Left lung (tissue), 14 donors: ENCODE measurements at places on chromosomes 1 and 21. TPM values are rescaled to one million over a fixed set of nuclear protein-coding genes. Genes with fewer than 3 reads are reported as not detected.

DNA sequence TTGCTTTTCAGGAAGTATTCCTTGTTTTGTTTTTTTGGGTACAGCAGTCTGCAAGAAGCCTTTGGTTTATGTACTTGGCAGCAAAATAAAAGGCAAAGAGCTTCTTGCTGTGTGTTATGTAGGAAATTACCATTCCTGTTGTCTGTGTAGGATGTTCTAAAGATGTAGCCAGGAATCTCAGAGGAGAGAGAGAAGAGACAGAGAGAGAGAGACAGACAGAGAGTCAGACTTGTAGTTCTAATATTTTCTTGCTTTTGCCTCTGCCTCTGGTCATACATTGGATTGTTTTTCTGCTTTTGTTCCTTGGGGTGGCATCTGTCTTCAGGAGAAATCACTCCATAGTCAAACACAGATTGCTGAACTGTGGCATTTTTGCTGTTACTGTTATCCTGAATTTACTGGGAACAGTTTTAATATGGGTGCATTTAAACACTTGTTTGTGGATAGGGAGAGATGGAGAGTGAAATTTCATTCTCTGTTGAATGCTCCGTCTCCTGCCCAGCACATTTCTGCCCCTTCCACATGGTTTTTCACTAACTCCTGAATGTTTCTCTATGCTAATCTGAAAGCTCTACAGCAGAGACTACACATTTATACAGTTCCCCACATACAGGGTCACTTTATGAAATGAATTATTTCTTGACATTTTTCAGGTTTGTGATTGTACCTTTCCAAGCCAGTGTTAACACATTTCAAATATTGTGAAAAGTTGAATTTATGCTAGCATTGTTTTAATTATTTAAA lies 49.8 kb downstream of the POU2F1 start:
- DNase-seq = no peak

DNA sequence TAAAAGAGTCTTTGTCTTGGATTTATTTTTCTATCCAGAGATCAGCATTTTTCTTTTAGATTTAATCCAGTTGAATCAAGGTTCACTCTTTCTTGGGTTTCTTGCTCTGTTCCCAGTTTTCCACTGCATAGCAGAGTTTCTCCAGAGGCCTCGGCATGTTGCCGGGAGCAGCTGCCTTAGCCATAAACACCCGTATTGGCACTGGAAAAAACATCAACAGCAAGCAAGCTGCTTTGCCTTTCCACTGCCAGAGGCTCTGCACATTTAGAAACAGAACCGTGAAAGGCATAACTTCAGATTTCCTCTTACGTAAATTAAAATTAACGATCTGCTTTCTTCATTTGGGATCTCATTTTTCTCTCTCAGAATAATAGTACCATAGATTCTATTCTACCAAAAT lies 181.8 kb upstream of the L1TD1 start:
- DNase-seq = no peak

- DNase-seq = no peak
These were observed 34.5 kb downstream of the NTNG1 start for GRCh38 chr1:107175102-107175909.

The ZNF678 gene
- polyA plus RNA-seq = 16.4 TPM

DNA sequence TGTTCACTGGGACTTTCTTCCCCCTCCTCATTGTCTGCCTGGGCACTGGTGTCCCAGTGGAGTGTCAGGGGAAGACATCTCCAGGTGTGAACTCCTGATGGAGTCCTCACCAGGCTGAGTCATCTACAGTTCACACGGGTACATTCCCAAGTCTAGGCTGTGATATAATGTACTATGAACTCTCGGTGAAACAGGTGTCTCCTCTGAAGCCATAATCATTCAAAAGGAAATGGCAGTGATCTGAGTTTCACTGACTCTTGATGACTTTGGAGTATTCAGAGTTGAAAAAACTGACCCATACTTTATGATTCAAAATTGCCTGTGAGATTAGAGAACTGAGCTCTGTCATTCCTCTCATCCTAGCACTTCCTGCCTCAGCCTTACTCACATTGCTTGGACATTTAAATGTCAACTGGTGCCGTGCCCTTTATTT lies 9.1 kb downstream of the LAMC2 start:
- DNase-seq = no peak

DNA sequence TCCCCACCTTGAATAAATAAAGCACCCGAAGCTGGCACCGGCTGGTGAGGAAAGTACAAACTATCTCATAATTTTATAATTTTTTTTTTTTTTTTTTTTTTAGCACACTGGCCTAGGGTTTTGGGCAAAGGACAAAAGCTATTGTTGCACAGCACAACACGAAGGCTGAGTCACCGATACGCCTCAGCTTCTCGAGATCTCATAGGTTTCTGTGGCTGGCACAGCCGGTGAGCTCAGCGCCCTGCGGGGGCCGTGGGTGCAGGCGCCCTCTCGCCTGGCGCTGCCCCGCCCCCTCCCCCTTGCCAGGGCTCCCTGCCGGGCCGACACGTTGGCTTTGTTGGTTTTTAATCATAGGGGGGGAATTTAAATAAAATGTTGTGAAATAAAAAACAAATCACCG lies 17.2 kb downstream of the CASZ1 start:
- DNase-seq = no peak

The JAM2 gene
- polyA plus RNA-seq = 33.6 TPM

The CLCA4 gene
- polyA plus RNA-seq = not detected

The ASAP3 gene
- 40.7 TPM for polyA plus RNA-seq
